T-helper 2 cell (primary cell): ENCODE measurements at places on chromosomes 2 and 18.

DNA sequence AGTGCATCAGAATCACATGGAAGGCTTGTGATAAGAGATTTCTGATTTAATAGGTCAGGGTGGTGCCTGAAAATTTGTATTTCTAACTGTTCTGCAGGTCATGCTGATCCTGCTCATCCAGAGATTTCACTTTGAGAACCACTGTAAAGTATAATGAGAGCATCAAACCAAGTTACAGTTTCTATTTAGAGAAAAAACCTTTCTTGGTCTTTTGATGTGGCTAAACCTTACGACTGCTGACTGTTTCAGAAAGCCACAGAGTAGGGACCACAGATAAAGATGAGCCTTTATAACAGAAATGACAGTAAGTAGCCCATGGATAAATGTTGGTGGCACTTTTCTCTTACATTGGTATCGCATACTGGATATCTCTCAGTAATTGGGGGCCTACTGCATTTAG lies 109.4 kb upstream of the FANCL start:
- no peak for DNase-seq

DNA sequence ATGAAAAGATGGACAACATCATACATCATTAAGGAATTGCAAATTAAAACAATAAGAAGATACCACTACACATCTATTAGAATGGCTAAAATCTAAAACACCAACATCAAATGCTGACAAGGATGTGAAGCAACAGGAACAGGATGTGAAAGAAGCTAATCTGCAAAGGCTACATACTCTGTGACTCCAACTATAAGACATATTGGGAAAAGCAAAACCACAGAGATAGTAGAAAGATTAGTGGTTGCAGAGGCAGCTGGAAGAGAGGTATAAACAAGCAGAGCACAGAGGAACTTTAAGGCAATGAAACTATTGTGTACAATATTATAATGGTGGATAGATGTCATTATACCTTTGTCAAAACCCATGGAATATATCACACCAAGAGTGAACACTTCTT lies 393.7 kb upstream of the RAB6C start:
- DNase-seq: no peak

- DNase-seq: no peak
Observed at GRCh38 chr2:150280231-150280630, 207.2 kb downstream of the RND3 start.

DNA sequence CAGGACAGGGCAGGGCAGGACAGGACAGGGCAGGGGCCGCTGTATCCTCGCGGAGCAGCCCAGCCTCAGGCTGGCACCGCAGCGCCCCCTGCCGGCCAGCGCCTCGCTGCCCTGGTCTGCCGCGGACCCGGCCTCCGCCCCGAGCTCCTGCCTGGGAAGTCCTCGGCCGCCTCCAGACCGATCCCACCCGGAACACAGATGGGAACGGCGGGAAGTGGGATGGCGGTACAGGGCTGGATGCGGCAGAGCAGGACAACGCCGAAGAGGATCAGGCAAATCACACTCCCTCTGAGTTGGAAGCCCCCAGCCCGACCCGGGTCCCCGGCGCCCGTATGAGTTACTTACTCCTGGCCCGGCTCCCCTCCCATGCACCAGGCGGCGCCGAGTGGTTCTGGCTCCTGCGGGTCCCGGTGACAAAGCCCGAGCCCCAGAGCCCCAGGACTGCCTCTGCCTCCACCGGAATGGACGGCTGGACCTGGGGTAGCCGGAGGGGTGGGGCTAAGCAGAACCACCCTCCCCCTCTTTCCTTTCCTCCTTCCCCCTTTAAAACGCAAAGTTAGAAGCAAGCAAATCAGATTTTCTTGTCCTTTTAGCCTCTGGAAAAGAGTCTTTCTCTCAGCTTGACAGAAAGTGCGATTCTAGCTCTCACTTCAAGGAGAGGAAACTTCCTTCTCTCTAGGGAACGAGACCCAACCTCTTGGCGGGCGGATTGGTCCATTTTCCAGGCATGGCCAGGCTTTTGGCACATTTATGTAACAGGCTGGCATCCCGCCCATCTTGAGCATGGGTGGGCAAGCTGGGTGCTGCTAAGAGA lies at the start of gene TP53I3:
Gene TP53I3, minus strand, starts transcription at position 449 of the 814 bp plus-strand sequence. CDS start 508 bp downstream, outside the sequence.
- peak; percentile 68 for DNase-seq

- DNase-seq: no peak
Observed at GRCh38 chr18:73691118-73691517, 456.5 kb downstream of the FBXO15 start.

DNA sequence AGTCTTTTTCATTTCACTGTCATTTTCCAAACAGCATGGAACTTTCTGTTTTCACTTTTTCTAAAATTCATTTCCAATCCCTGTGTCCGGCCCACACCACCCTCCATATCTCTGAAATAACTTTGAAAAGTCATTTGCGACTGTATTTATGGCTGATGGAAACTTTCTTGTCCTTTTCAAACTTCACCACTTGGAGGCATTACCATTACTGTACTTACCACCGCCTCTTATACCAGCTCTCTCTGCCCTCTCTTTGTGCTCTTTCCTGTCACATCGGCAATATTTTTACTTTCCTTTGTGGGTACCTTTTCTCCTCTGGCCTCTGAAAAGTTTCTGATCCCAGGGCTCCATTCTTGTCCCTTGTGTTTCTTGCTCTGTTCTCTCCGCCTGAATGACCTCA lies 39.5 kb upstream of the IL1RL1 start:
- no peak for DNase-seq

- DNase-seq: peak; percentile 34
Observed at GRCh38 chr18:69845593-69846506, 101.8 kb downstream of the CD226 start.

- no peak for DNase-seq
Observed at GRCh38 chr2:101140237-101140636, 10.9 kb downstream of the TBC1D8 start.
